ENCODE measurements at places on chromosomes 7 and 10.

DNA sequence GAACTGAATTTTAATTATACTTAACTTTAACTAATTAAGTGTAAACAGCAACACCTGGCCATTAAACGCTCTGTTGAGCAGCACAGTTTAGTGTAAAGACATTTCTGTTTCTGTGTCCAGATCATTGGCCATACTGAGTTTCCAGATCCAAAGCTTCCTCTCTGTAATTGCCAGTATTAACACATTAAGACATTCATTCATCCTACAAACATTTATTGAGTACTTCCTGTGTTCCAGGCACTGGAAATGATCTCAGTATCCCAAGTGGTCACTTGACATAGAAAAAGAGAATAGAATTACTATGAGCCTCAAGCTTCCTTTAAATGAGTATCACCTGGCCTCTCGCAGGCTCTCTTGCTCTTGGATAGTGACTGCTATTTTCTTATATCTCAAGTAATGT, 618.1 kb downstream of the SORCS3 start:
- DNase-seq = no peak

- no peak for DNase-seq
These were observed 8.3 kb upstream of the ZC3HAV1L start for GRCh38 chr7:139043823-139044812.

- DNase-seq = no peak
These were observed 6.2 kb upstream of the CFAP58 start for GRCh38 chr10:104347295-104348045.

DNA sequence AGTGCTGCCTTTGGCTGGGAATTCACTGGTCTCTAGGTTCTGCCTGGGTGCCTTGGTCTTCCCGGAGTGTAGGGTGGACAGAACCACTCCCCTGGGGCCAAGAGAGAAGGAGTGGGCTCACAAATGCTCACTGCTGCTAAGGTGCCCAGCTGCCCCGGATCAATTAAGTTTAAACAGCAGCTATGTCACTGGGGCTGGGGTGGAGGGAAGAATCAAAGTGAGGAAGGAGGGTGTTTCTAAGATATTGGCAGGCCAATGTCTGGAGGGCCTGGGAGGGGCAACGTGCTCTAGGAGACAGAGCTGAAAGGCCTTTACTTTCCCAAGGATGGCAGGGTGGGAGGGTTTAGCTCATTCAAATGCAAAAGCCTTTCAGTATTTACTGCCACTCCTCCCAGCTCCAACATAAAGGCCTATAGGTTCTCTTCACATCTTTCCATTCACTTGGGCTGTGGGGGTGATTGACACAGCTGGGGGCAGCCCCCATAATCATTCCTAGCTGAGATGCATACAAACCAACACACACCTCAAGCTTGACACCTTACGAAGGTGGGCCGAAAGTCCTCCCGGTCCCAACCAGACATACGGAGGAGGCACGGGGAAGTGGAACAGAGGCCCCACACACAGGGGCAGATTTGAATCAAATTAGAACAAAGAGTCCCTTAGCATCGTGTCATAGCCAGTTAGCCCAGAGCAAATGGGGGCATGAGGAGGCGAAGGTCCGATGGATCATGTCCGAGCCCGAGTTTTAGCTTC, 108.0 kb upstream of the EFCAB10 start:
- DNase-seq = no peak

DNA sequence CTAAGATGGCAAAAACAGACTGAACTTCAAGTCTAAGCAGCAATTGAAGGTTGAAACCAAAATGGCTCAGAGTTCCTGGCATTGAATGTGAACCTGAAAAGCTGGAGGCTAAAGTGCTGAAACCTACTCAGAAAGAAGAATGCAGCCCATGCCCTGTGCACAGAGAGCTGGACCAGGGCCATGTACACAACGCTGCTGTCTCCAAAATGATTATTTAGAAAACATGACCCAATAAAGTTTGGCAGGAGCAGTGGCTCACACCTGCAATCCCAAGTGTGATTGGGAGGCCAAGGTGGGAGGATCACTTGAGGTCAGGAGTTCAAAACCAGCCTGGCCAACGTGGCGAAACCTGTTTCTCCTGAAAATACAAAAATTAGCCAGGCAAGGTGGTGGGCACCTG, 158.9 kb downstream of the AKR1D1 start:
- no peak for DNase-seq

- no peak for DNase-seq
These were observed 26.9 kb downstream of the EVX1 start for GRCh38 chr7:27269455-27269854.

GRCh38 chr10:20834825-20835224, 62.3 kb downstream of the NEBL start:
- no peak for DNase-seq

- DNase-seq = peak; percentile 67
These were observed 31.7 kb downstream of the CYCS start for GRCh38 chr7:25093268-25093826.

GRCh38 chr7:28297801-28298459, 114.4 kb upstream of the CREB5 start:
- no peak for DNase-seq

- DNase-seq = no peak
These were observed 10.6 kb upstream of the PWWP2B start for GRCh38 chr10:132386419-132386831.

GRCh38 chr10:95698415-95698814, 4.7 kb upstream of the TCTN3 start:
- DNase-seq = no peak

DNA sequence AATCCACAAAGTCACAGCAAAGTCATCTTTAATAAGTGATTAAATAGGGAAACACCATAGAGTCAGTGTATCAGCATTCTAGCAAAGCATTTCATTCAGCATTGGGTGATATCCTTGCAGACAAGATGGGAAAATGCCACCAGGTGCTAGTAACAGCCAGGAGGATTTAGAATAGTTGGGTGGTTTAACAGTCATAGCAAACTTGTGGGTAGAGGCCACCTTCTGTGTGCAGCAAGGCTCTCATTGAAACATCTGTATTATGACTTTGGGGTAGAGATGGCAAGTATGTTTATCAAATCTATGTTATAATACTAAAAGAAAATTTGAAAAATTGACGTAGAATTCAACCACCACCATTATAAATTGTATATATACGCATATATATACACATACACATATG, 26.4 kb upstream of the ADO start:
- no peak for DNase-seq

GRCh38 chr7:74022507-74022906, 5.5 kb upstream of the ELN start:
- no peak for DNase-seq

GRCh38 chr7:106592282-106593027, 68.5 kb downstream of the CCDC71L start:
- DNase-seq = no peak

DNA sequence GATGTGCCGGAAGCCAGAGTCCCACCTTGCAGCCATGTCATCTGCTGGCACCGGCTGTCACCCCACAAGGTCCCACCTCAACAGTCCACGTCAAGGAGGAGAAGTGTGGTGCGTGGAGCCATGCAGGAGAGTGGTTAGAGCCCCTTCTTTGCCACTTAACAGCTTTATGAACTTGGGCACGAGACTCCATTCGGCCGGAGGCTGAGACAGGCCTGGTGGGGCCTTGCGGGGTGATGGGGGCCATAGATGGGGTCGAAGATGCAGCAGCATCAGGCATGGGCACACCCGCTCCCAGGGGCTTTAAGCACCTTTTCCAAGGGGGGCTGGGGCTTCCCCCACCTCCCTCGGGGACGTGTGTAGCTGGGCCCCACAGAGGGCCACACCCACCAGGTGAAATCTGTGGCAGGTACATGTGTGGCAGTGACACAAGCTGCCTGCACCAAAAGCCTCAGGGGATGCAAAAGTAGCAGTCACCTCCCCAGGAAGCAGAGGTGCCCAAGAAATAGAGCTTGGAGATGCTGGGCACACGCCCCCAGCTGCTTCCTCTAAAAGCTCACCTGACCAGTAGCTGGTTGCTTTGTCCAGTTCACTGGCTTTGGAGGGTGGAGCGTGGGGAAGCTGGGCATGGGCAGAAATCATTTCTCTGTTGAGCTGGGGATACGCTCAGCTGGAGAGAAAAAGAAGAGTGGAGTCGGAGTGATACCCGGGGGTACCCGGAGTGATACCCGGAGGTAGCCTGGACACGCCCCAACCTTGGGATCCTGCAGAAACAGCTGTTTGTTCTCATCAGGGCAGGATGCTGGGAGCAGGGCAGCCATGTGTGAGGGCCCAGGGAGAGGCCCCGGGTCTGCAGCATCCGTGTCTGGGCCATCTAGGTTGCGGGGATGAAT, 199.8 kb downstream of the EBF3 start:
- no peak for DNase-seq

DNA sequence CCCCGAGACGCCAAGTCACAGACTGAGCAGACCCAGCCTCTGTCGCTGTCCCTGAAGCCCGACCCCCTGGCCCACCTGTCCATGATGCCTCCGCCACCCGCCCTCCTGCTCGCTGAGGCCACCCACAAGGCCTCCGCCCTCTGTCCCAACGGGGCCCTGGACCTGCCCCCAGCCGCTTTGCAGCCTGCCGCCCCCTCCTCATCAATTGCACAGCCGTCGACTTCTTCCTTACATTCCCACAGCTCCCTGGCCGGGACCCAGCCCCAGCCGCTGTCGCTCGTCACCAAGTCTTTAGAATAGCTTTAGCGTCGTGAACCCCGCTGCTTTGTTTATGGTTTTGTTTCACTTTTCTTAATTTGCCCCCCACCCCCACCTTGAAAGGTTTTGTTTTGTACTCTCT, 215.6 kb downstream of the TCF7L2 start:
- DNase-seq = no peak

DNA sequence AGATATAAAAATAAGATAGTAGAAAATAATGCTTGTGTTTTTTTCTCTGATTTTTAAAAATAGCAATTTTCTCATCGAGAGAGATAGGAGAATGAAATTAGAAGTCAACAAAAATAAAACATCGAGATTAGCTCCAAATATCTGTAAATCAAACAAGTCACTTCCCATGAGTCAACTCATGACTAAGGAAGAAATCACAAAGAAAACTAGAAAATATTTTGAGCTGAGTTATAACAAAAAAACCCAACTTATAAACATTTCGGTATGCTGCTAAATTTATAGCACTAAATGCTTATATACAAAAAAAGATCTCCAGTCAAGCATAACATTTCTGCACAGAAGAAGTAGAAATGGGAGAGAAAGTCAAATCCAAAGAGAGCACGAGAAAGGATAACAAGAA, 140.1 kb downstream of the ITGA8 start:
- DNase-seq = peak; percentile 68

GRCh38 chr10:71713135-71714030, 6.2 kb downstream of the C10orf105 start:
- peak; percentile 64 for DNase-seq

DNA sequence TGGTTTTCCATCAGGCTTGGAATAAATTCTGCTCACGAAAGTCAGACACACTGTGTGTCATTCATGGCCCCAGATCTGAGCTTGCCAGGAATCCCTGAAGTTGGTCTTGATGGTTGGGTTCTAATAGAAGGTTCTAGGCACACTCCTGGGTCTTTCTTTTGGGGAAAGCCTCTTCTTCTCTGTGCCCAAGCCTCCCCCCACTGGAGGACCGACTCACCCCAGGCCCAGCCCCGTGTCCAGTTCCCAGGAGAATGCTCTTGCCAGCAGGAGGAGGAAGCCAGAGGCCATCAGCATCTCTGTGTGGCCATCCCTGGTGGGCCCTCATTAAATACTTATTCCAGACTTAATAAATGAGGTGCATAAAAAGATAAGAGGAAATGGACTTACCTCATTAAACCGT, 548.0 kb downstream of the TCERG1L start:
- no peak for DNase-seq

DNA sequence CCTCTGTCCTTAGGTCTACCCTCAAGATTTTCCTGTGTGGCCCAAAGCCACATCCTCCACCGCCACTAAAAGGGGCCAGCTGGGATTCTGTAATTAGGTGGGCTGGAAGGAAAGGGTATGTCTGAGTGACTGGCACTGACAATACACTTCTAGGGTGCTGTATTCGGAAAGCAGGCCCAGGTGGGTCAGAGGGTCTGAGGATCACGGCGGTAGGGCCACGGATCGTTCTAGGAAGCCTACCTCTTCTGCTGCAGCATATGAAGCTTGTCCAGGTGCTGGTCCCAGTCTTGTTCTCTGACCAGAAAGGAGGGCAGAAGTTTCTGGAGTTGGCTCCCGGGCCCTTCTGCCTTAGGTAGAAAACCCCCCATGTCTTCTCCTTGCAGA, 462 bp downstream of the TRPV5 start:
- DNase-seq = no peak

- DNase-seq = no peak
These were observed 14.5 kb downstream of the PARD3 start for GRCh38 chr10:34800624-34801023.

DNA sequence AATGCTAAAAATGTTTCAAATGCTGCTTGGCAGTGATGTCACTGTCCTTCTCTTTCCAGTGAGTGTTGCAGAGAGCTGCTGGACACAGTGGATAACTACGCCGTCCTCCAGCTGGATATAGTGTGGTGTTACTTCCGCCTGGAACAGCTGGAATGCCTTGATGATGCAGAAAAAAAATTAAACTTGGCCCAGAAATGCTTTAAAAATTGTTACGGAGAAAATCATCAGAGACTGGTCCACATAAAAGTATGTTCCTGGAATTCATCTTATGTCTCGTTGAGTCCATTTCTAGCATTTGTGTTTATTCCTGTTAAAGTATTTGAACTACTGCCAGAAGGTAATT, 25.2 kb downstream of the NUB1 start:
- DNase-seq = peak; percentile 70

GRCh38 chr10:73552819-73553715, 38.1 kb downstream of the USP54 start:
- no peak for DNase-seq

- no peak for DNase-seq
These were observed 37.2 kb upstream of the CDH23 start for GRCh38 chr10:71359364-71360046.

DNA sequence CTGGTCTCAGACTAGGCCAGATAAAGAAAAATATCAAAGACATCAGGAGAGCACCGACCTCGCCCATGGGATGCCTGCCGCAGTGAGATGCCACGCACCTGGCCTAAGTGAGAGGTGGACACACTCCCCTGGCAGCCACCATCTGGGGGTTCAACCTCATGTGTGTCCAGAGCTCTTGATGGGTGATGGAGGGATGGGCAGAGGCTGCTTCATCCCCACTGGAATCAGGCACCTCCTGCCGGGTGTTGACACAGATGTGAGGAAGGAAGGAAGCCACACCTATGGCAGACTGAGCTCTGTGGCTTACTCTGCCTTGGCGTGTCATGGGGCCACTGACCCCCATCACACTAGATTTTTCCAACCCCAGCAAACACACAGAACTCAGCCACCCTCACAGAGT, 11.4 kb downstream of the ZNF488 start:
- DNase-seq = no peak

GRCh38 chr7:69169386-69169785, 428.9 kb upstream of the AUTS2 start:
- no peak for DNase-seq

- no peak for DNase-seq
These were observed 16.2 kb downstream of the BEND7 start for GRCh38 chr10:13512564-13512963.

DNA sequence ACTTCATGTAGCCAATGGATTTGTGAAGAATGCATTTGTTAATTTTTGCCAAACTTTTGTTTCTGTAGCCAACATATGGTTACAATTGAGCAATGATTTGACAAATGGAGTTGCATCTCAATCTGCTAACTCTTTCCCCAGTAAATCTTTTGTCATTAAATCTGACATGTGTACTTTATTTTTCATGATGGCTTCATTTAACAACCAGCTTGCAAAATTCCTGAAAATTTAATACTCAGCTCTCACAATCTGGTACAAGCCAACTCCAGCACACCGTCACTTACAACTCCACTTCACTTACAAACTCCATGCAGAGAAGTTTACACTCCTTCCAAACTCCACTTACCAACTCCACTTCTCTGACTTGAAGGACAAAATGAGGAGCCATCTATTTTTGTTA, 26.5 kb upstream of the HIBADH start:
- peak; percentile 56 for DNase-seq

Measured in fibroblast of skin of right quadriceps (primary cell).